ENCODE measurements at places on chromosomes 13 and 19. TPM values are rescaled to one million over a fixed set of nuclear protein-coding genes. Genes with fewer than 3 reads are reported as not detected.

B3GNT3 gene
- total RNA-seq = not detected

ICAM4 gene
- total RNA-seq = 23.4 TPM

DNA sequence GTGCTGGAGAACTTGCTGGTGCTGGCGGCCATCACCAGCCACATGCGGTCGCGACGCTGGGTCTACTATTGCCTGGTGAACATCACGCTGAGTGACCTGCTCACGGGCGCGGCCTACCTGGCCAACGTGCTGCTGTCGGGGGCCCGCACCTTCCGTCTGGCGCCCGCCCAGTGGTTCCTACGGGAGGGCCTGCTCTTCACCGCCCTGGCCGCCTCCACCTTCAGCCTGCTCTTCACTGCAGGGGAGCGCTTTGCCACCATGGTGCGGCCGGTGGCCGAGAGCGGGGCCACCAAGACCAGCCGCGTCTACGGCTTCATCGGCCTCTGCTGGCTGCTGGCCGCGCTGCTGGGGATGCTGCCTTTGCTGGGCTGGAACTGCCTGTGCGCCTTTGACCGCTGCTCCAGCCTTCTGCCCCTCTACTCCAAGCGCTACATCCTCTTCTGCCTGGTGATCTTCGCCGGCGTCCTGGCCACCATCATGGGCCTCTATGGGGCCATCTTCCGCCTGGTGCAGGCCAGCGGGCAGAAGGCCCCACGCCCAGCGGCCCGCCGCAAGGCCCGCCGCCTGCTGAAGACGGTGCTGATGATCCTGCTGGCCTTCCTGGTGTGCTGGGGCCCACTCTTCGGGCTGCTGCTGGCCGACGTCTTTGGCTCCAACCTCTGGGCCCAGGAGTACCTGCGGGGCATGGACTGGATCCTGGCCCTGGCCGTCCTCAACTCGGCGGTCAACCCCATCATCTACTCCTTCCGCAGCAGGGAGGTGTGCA is 587 bp downstream of the S1PR4 start:
- no peak for DNase-seq

DNA sequence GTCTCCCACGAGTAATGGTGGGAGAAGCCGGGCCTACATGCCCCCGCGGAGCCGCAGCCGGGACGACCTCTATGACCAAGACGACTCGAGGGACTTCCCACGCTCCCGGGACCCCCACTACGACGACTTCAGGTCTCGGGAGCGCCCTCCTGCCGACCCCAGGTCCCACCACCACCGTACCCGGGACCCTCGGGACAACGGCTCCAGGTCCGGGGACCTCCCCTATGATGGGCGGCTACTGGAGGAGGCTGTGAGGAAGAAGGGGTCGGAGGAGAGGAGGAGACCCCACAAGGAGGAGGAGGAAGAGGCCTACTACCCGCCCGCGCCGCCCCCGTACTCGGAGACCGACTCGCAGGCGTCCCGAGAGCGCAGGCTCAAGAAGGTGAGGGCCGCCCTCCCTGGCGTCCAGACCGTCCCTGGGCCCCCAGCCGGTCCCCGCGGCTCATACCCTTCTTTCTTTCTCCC is 1.4 kb upstream of the USF2 start:
- no peak for DNase-seq

DNA sequence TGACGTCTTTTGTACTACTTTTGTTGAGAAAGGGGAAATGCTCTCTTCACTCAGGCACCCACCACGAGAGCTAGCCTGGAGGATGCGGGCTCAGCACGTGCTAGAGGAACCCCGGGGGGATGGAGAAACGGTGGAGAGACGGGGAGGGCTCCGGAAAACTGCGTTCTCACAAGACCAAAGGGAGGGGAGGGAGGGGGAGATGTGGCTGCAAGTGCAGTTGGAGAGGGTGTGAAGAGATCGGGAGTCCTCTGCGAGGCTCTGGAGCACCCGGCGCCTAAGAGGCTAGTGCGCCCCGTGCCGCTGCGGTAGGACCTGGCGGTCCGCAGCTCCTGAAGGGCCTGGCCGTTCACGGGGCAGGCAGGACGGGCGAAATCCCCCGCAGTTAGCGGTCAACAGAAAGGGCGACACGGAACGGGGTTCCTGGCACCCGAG is 43.4 kb upstream of the XPO4 start:
- DNase-seq = peak; percentile 39

- DNase-seq = peak; percentile 61
Observed at GRCh38 chr19:54439174-54439851, 9.7 kb upstream of the LENG8 start.

GRCh38 chr13:107450931-107451330 is 764.4 kb downstream of the LIG4 start:
- no peak for DNase-seq

DNA sequence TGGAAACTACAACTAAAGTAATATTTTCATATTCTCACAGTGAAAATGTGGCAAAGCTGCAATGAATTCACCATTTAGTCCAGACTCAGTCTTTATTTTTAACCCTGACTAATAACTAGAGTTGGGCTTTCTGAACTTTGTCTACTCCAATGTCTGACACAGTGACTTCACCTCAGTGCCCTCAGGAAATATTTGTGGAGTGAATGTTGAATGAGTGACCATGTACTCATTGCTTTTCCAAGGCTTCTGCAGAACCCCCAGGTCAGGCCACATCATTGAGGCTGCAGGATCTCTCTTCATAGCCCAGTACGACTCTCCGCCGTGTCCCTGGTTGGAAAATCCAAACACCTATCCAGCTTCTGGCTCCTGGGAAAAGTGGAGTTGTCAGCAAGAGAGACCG is 1.8 kb downstream of the ZNF175 start:
- no peak for DNase-seq

GRCh38 chr13:112034231-112034630 is 32.7 kb upstream of the SOX1 start:
- no peak for DNase-seq

DNA sequence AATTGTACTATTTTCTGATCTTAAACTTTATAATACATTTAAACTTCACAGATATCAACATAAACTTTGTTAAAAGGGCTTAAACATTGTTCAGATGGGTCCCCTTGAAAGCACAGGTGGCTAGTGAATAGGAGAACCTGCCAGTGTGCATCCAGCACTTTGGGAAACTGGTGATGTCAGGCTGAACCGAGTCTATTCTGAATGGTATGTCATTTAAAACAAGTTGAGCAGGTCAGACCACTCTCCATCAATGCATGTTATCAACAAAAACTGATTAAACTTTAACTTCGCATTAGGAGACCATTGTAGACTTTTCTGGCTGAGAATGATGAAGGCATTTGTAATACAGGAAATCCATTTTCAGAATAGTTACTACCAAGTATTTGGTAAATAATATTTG is 50.1 kb upstream of the FREM2 start:
- no peak for DNase-seq

DNA sequence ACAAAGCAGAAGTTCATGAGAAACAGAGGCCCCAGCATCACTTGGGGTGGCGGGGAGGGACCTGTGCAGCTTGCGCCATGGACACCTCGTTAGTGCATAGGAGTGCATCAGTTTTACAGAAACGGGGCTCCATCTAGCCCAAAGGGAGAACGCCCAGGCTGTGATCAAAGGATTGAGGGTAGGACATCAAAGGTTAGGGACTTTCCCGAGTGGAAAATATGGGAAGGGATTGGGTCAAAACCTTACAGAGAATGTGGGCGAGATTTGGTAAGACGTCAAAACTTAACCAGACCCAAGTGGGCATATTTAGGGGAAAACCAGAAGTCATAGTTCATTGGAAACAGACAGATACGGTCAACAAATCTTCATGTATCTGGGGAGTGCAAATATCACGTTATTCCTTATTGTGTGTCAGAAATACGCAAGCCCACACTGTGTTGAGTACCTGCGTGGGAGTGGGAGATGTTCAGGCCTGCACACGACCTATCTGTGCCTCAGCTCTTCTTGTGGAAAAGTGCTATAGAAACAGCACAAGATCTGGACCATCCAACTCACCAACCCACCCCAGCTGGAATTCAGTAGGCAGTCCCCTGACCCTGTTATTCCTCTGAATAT is 9.4 kb upstream of the GRAMD1A start:
- no peak for DNase-seq

DNA sequence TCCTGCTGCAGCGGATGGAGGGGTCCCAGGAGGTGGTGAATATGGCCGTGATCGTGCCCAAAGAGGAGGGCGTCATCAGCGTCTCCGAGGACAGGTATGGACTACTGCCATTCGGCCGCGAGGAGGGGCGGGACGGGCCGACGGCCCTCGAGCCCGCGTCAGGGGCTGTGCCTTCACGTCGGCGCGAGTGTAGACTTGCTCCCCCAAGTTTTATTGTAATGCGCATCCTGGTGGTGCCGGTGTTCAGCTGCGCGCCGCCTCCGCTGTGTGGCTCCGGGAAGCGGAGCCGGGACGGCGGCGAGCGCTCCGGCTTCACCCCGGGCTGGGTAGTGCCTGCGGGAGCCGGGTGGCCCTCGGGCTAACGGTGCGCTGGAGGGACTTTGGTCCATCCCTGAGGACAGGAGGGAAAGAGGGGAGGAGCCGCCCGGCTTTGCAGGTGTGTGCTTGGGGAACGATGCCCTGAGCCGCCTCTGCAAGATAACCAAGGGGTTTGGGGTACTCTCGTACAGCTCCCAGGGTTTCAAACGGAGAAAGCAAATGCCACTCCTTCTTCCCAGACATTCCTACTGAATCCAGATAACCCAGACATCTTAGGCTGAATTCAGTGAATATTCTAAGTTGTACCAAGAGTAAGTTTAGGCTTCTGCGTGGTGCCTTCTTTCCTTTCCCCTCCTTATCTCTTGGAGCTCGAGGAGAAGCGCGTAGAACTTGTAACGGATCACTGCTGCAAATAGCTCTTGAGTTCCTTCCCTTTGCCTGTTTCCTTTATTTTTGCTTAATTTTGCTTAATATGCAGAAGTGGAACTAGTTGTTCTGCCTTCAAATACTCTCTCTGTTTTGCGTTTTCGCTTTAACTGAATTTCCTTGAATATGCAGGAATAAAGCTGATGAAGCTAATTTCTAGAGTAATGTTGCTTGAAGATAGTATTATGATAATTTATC is 740 bp downstream of the WDFY2 start:
- peak; percentile 66 for DNase-seq

DNA sequence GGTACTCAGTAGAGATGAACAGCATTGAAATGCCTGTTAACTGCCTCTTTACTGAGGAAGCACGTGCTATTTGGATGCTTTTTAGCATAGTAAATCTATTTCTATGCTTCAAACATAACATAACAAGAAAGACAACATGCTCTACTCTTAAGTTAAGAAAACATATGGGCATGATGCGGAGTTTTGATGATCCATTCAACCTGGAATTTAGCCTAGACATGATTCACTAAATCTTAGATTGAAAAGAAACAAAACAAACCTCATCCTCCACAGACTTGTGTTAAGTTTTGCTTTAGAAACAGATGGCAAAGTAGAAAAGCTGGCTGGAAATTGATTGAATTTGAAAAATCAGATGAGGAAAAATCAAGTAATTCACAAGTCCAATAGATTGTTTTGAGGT is 593.8 kb downstream of the OLFM4 start:
- DNase-seq = no peak

DNA sequence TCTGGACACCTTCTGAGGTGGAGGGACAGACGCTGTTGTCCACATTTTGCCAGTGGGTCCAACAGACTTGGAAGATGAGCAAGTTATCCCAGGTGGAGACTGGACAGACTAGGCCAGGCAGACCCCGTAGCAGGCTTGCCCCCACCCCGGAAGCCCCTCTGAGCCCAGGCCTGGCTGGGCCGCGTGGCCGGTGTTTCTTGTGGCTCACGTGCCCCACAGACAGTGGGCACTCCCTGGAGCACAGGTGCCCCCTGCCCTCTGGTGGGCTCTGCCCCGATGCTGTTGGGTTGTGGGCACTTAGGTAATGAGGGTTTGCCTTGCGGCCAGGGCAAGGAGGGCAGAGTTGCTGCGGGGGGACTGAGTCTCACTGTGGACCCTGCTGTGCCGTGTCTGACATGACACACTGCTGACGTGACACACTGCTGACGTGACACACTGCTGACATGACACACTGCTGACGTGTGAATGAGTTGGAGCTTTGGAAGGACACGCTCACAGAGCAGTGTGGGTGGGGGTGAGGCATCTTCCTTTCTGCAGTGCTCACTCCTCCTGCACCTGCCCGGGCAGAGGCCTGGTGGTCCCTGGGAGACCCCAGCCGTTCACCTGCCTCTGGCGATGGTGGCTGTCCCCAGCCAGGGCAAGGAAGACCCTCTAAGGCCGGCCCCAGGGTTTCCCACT is 25.1 kb downstream of the DOT1L start:
- no peak for DNase-seq
